ENCODE measurements at places on chromosomes 12 and 14.

- no peak for DNase-seq
These were observed 41.0 kb downstream of the CMKLR1 start for GRCh38 chr12:108297895-108298760.

GRCh38 chr14:27164139-27164538 lies 566.3 kb upstream of the NOVA1 start:
- no peak for DNase-seq

- no peak for DNase-seq
These were observed 1.6 kb downstream of the LTB4R start for GRCh38 chr14:24312736-24313507.

DNA sequence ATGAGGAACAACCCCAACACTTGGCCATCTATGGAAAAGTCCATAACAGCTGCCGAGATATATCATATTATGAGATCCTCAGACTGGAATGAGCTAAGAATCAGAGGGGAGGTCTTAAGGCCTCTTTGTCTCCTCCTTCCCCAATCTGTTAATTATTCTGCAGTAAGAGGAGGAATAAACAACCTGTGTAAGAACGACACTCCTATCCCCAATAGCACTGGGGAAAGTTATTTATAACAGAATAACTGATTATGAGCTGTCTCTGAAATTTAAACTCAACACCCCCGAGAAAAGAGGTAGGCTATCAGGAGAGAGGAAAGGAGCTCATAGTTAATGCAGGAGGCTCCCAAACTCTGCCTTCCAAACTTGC lies 68.0 kb downstream of the NIN start:
- no peak for DNase-seq

GRCh38 chr12:127025545-127025944 lies 1241.4 kb upstream of the TMEM132C start:
- DNase-seq: no peak

GRCh38 chr12:1313906-1314305 lies 280.5 kb downstream of the FBXL14 start:
- no peak for DNase-seq

- DNase-seq: no peak
These were observed 49.2 kb upstream of the CNOT2 start for GRCh38 chr12:70194076-70194475.

GRCh38 chr12:131529196-131530040 lies 181.5 kb upstream of the SFSWAP start:
- DNase-seq: no peak

- DNase-seq: no peak
These were observed 966.9 kb downstream of the NRXN3 start for GRCh38 chr14:79137045-79137430.

DNA sequence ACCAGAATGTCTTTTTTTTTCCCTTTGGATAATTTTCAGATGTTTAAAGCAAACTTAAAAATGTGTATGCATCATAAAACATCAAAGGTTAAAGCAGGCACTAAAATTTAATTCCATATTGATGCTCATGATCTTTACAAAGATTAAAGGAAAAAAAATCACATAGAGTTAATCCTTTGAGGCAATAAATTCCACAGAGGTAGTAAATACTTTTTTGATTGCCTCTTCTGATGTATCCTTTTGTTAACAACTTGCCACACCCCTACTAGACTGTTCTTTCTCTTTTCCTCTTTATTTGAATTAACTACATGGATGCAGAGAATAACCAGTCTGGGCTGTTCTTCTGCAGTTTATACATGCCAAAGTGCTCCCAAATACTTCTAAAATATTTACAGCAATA lies 45.2 kb upstream of the KCNJ8 start:
- no peak for DNase-seq

DNA sequence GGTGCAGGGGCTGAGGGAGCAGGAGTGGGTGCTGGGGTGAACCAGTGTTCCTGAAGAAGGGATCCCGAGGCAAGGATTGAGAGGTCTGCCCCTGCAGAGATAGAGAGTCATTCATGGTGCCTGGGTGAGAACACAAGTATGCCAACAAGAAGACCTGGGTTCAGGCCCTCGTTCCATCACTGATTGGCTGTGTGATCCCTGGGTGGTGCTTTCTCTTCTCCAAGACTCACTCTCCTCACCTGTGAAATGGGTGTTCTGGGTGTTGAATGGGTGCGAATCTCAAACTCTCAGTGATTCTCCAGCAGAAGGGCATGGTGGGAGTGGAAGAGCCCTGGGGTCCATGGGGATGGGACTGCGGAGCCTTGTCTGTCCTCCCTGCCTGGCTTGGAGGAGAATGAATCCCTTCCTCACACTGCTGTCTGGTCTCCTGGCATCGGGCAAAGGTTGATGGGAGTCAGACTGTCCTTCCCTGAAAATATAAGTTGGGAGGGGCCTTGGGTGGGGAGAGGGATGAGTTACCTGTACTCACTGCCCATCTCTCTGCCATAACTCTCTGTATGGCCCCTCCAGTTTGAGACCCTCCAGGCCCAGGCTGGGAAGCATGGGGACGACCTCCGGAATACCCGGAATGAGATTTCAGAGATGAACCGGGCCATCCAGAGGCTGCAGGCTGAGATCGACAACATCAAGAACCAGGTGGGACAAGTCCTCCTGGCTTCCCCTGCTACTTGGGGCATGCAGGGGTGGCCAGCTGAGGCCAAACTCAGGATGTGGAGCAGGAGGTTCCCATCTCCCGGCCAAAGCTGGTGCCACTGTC lies 9.6 kb downstream of the KRT7 start:
- DNase-seq: no peak

- DNase-seq: no peak
These were observed 225.2 kb downstream of the KTN1 start for GRCh38 chr14:55805250-55805649.

DNA sequence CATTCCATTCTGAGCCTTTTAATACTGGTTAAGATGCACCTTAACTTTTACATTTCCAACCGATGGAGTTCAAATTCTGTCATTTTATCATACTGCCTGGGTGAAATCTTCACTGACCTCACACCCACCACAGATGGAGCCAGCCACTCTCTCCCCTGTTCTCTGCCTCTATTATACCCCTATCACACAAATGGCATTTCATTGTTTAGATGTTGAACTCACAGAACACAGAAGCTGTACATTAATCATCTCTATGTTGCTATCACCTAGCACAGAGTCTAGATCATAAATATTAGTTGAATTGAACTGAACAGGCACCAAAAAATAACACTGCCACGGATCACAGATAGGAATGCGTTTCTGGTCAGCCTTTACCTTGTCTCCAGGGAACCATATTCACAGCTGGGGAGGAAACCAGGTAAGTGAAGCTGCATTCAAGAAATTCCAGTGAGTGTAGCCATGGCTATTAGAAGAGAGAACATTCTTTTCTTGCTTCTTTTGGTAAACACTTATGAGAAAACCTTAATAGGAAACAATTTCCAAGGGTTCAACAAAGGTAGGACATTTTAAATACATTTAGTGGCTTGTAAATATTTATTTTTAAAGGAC lies 194.9 kb upstream of the RMST start:
- DNase-seq: no peak

- DNase-seq: no peak
These were observed 230.7 kb downstream of the BCL11B start for GRCh38 chr14:99041141-99041819.

DNA sequence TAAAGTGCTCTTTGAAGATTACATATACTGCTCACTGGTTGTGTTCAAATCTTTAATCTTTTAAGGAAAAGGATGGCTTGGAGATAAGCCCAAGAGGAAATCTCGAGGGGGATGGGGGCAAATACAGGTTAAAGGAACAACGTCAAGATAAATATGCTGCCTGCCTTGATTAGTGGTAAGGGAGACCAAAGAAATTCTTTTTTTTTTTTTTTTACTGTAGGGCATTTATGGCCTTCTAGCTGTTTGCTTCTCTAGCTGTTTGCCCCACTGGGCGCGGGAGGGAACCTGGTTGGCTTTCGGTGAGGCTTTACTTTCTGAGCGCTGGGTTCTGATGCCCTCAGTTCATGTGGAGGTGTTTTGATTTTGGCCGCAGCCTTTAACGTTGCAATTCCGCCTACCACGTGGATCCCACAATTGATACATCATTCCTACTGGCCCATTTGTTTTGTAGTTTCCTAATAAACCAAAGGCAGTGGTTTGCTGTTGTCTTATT lies 5.7 kb downstream of the CCND2 start:
- no peak for DNase-seq

DNA sequence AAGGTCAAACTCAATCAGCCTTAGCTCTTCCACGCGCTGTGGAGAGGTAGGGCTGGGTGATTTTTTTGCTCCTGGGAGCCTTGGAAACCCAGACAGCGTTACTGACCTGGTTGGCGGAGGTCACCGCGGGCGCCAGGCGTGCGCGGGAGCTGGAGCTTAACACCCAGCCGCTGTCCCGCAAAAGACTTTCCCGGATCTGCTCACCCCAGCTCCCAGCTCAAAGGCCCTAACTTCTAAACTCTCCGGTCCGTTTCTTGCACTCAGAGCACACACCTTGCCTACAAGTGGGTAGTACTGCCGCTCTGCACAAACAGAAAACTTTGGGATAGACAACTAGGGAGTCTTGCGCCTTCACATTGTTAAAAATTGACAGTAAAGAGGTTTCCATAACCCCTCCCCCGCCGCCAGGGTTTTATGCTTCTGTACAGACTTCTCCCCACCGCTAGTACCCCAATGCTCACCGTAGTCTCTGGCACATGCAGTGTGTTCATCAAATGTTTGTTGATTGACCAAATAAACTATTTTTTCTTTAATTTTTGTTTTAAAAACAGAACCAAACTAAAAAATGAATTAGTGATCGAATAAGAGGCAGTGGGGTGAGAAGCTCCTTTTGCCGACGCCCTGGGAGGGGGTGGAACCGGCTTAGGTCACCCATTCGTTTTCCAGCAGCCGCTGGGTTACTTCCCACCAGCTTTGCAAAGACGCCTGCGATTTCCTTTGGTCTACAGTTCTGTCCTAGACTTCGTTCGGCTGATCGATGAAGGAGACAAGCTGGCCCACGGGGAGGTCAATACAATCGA lies 12.7 kb upstream of the TBX3 start:
- DNase-seq: no peak

DNA sequence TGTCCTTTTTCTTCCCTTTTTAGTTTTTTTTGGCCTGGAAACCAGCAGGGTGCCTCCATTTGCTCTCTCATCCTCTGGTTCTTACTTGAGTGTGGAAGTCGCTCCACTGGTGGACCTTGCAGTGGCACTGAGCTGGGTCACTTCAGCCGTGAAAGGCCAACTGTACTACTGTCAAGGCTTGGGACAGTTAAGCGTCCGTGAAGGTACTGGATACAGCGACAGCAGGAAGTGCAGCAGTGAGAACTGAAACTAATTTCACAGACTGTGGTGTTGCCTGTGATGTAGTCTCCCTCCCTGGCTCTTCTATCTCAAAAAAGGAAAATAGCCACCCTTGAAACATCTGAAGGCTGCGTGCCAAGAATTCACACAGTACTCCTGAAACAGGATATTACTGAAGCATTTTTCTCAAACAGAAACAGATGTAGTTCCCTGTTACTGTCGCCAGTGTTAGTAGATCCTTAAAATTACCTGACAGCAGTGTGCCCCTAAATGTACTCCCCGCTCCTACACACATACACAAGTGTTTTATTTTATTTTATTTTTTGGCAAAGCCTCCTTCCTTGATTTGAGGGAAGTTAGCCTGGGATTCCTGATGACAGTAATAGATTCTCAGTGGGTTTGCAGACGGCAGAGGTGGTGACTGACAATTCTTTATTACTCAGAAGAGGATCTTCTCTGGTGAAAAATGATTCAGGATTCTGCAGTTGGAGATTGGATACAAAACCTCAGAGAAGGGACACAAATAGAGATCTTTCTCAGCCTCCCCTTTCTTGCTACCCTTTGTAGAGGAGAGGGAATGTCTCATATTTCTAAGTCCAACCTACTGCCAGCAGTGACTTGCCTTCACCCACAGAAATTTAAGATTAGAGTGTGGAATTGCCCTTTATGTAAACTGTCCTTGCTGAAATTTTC lies 4.4 kb downstream of the SUSD6 start:
- DNase-seq: no peak

GRCh38 chr12:76766161-76766560 lies 2.2 kb downstream of the ZDHHC17 start:
- no peak for DNase-seq

- DNase-seq: no peak
These were observed 96.2 kb downstream of the FIGNL2 start for GRCh38 chr12:51752234-51752889.

DNA sequence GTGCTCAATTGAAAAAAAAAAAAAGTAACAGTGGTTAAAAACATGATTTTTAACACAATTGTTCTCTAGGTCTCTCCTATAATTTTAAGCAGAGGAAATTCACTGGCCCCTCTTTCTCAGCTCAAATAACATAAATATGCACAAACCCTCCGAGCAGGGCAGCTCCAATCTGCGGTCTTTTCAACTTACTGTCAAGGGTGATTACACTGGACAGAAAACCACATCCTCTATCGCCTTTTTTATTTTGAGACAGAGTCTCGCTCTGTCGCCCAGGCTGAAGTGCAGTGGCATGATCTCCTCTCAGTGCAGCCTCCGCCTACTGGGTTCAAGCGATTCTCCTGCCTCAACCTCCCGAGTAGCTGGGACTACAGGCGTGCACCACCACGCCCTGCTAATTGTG lies 16.5 kb upstream of the GABARAPL1 start:
- no peak for DNase-seq

- DNase-seq: no peak
These were observed 1018.5 kb downstream of the LRFN5 start for GRCh38 chr14:42624980-42625761.

GRCh38 chr14:24085215-24085614 lies 8.9 kb upstream of the PCK2 start:
- no peak for DNase-seq

- DNase-seq: no peak
These were observed 391.2 kb downstream of the RAD51B start for GRCh38 chr14:68210729-68211299.

- DNase-seq: no peak
These were observed 58.1 kb upstream of the RMST start for GRCh38 chr12:97404543-97404942.

DNA sequence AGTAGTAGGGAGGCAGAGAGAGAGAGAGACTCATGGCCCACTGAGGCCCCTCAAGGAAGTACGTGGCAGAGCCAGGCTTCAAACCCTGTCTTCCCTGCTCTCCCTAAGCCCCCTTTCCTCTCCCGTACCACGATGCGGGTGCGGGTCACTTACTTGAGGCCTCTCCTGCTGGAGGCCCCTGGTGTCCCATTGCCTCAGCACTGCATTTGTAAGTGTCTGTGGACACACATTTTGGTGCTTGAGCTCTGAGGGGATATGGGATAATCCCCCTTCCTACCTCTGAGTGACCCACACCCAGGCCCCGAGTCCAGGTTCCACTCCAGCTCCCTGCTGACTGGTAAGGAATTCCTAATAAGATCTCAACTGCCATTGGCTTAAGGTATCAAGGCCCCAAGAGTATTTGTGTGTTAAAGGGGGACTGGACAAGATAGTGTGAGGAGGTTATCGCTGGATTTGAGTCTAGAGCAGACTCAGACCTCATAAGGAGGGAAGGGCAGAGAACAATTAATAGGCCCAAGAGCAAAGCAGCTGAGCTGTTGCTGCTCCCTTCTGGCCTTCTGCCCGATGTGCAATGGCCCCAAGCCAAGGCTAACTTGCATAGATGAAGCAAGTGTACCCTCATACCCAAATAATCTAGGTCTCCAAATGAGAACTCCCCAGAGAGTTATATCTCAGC lies 71.9 kb downstream of the CRACR2A start:
- DNase-seq: no peak
